ENCODE measurements at places on chromosomes 13 and 19. TPM values are rescaled to one million over a fixed set of nuclear protein-coding genes. Genes with fewer than 3 reads are reported as not detected.

Gene QPCTL
- 12.8 TPM for total RNA-seq

GRCh38 chr13:45242070-45242469 is 41.2 kb upstream of the KCTD4 start:
- peak; percentile 46 for DNase-seq

Gene PROZ
- not detected for total RNA-seq

DNA sequence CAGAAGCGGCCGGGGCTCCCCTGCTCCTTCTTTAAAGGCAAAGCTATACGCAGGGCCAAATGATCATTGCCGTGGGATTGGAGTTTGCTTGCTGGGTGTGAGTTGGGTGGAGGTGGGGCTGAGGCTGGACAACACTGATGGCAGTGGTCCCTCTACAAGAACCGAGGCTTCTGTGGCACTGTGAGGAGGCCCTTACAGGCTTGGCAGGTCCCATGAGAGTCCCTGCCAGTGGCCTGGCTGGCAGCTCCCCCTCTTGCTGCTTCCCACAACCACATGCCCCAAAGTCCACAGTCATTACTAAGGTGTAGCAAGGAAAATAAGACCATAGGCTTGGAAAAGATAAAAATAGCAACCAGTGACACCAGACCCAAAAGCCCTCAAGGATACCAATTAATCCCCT is 98.4 kb downstream of the ANKRD10 start:
- no peak for DNase-seq

GRCh38 chr13:51596541-51596940 is 12.3 kb downstream of the WDFY2 start:
- DNase-seq, result no peak

Gene SIGLEC6
- total RNA-seq, result not detected

GRCh38 chr19:38229585-38230073 is 5.6 kb upstream of the DPF1 start:
- peak; percentile 91 for DNase-seq

GRCh38 chr19:3361384-3362216 is 4.8 kb upstream of the NFIC start:
- DNase-seq, result no peak

DNA sequence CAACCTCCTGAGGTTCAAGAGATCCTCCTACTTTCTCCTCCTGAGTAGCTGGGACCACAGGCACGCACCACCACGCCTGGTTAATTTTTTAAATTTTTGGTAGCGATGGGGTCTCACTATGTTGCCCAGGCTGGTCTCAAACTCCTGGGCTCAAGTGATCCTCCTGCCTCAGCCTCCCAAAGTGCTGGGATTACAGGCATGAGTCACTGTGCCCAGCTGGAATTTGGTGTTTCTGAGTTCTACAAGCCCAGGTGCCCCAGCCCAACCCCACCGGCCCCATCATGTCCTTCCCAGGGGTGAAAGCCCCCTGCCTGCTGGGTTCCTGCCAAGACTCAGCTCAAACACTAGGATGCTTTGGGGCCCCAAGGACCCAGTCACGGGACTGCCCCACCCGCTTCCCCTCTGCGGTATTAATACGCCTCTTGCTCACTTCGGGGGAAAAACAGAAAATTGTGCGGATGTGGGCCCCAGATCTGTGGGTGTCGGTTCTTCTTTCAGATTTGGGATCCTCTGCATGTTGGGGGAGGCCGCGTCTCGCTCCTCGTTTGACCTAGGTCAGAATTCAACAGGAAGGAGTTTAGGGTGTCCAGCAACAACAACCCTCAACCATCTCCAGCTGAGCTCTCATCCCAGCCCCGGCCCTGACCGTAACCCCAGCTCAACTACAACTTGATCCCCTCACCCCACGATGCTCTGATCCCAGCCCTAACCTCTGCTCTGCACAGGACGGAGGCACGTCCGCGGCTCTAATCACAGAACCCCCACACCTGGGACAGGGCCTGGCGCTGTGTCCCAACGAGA is 3.7 kb upstream of the FCER2 start:
- DNase-seq, result no peak

- DNase-seq, result no peak
Measured at GRCh38 chr19:53034948-53035675, 9.4 kb upstream of the ERVV-2 start.

Gene ZNF285
- 2.2 TPM for total RNA-seq

DNA sequence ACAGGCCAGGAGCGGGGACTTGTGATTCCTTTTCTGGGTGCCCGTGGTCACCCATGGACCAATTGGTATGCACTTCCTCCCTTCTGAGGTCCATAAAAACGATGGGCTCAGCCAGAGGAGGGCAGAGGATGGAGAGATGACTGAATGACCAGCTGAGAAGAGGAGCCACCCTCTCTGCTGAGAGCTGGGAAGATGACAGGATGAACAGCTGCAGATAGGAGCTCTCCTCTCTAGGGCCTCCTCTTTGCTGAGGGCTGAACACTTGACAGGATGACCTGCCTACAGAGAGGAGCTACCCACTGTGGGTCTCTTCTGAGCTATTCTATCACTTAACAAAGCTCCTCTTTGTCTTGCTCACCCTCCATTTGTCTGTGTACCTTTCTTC is 4.1 kb downstream of the IGFL4 start:
- peak; percentile 48 for DNase-seq

DNA sequence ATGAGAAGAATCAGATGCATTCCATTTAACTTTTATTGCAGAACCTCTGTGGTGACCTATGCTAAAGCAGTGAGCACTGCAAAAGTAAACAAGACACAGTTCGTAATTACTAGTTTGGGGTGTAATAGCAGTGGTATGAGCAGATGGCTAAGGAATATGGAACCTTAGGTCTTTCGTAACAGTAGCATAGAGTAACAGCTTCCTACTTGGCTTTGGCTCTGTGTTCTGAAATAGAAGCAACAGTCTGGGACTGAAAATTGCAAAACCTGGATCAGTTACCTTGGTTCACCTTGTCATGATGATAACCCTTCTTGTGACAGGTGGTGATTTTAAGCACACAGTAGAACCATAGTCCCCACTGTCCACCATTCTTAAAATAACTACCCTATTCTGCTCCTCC is 303.4 kb downstream of the GPC6 start:
- no peak for DNase-seq

GRCh38 chr13:77430377-77430951 is 103.6 kb upstream of the MYCBP2 start:
- no peak for DNase-seq

DNA sequence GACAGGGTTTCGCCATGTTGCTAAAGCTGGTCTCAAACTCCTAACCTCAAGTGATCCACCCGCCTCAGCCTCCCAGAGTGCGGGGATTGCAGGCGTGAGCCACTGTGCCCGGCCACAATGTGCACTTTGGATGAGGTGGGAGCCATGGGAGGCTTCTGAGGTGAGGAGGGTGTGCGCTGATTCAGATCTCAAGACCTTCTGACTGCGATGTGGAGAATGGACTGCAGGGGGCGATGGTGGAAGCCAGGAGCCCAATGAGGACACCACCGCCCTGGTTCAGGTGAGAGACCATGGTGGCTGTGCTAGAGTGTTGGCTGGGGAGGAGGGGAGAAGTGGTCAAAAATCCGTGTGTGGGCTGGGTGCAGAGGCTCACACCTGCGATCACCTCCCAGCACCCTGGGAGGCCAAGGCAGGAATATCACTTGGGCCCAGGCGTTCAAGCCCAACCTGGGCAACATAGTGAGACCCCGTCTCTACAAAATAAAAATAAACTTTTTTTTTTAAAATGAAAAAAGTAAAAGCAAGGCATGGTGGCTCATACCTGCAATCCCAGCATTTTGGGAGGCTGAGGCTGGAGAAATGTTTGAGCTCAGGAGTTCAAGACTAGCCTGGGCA is 5.6 kb downstream of the INAFM1 start:
- DNase-seq, result no peak

Gene WIZ
- 21.5 TPM for total RNA-seq

DNA sequence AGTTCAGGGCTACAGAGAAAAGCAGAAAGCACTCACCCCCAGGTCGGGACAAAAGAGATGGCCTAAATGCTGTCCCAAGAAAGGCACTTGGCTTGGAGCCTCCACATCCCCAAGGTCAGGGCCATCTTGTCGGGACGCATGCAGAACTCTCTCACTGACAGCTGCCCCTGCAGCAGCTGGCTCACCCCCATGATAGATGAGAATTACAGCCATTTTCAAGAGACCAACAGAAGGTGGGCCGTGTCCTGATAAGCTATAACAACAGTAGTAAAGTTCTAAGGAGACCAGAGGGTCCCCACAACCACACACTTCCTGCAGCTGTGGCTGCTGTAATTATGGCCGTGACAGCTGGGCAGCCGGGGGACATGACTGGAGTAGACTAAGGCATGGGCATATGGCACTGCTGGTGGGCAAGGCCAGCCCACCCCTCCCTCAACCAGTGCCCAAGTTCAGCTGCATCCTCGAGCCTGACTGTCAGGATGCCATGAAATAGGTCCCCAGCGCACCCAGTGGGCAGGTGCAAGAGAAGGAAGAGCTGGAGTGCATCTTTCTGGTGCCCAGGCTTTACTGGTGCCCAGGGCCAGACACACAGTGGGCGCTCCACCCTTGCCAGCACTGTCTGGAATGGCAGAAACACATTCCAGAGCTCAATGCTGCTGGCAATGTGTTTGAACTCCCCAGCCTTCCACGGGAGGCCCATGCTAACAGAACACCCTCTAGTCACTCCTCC is 436.7 kb upstream of the ZNF507 start:
- no peak for DNase-seq

- DNase-seq, result peak; percentile 34
Measured at GRCh38 chr13:45658586-45659235, 43.2 kb upstream of the ERICH6B start.

GRCh38 chr13:91776611-91777193 is 378.3 kb downstream of the GPC5 start:
- no peak for DNase-seq

DNA sequence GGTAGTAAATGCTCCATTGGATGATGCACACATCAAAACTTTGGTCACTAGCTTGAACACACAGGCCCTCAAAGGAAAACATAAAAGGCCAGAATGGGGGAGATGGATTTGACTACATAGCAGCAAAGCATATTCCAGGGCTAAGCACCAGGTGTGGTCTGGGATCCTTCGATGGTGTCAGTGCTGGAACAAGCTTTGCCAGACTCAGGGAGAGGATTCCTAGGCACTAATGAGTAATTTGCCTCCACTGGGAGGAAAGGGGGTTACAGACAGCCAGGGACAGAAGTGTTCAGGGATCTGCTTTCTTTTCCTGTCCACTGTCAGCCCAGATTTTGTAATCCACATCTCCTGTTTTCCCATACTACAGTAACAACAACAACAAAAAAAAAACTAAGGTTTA is 157.2 kb upstream of the OBI1 start:
- DNase-seq, result no peak

DNA sequence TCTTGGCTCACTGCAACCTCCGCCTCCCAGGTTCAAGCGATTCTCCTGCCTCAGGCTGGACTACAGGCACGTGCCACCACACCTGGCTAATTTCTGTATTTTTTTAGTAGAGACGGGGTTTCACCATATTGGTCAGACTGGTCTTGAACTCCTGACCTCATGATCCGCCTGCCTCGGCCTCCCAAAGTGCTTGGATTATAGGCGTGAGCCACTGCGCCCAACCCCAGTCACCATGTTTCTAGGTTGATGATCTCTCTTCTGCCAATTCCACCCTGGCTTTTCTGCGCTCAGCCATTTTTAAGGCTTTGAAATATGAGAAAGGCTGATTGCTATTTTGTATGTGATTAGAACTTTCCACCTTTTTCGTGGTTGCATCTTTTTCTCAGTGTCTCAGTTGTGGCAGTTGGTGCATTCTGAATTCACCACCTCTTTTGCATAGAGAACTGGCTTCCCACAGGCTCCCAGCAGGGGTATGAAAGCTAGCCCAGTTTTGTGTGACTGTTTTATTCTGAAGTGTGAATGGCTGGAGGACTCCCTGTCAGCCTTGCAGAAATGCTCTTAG is 15.5 kb downstream of the CEACAM1 start:
- no peak for DNase-seq

Gene NLRP4
- total RNA-seq, result not detected

- DNase-seq, result peak; percentile 78
Measured at GRCh38 chr19:10416380-10417257, 3.7 kb upstream of the PDE4A start.

GRCh38 chr13:48896312-48896711 is 79.4 kb upstream of the FNDC3A start:
- DNase-seq, result peak; percentile 84

Gene NEK5
- total RNA-seq, result not detected

Gene CNMD
- total RNA-seq, result not detected

Gene PNMA8B
- not detected for total RNA-seq

DNA sequence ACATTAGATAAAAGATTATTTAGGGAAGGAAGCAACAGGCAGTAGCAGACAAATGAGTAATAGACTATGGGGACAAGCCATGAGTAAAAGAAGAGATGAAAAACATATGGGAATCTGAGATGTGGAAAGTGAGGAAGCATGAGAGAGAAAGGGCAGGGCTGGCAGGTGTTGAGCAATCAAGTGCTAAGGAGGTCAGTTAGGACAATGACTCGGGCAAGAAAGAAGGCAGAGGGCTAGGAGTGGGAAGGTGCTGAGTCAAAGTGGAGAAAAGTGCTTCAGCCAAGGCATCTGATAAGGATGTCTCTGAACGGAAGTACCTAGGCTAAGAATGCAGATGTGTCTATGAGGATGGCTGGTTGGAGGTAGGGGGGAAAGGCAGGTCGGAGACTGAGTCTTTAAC is 291.9 kb upstream of the HTR2A start:
- peak; percentile 55 for DNase-seq

DNA sequence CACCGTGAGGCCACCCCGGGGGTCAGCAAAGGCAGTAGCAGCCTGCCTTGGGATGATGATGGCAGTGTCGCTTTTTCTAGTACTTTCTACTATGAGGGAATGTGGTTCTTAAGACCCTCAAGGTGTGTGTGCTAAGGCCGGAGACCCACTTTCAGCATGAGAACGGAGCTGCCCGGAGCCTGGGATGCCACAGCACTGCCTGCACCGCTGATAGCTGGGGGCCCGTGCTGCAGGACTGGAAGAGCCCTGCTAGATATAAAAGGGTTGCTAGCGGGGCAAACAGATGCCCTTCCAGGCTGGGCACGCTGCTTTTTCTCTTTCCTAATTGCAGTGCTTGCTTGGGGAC is 14.5 kb downstream of the PLIN4 start:
- DNase-seq, result no peak

DNA sequence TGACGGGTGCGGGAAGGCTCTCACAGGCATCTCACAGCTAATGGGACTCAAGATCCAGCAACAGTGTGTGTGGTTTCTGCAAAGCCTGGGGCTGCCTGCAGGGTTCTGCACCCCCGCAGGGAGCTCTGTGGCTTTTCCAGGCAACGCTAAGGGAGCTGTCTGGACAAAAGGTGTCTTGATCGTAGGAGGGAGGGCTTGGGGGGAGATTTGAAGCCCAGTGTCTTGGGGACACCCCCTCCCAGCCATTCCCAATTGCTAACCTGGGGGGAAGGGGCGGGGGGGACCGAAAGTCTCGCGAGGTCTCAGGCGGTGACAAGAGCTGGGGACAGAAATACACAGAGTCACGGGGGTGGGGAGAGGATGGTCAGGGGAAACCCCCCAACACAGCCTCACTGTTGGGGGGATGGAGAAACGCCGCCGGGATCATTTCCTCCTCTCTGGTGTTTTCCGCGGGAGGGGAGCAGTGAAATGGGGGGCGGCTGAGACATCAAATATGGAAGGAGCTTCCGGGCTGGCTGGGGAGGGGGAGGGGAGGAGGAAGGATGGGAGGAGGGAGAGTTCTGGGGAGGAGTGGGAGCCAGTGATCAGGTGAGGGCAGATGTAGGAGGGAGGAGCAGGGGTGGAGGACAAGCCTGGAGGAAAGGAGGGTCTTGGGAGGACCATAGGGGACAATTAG is 13.3 kb downstream of the KCNC3 start:
- DNase-seq, result no peak

Gene WDR88
- total RNA-seq, result not detected

Gene SLC7A9
- total RNA-seq, result not detected

GRCh38 chr19:12956446-12957388 is at the start of gene GADD45GIP1:
TSS of gene GADD45GIP1 (minus strand) at chr19:12957223. CDS start at chr19:12957212, 11 bp downstream.
- DNase-seq, result peak; percentile 78

GRCh38 chr13:46171217-46171616 is 10.8 kb downstream of the LCP1 start:
- no peak for DNase-seq

Measured in LHCN-M2 (cell line).